ENCODE measurements at places on chromosomes 13 and 19.

- no peak for DNase-seq
These were observed 52.6 kb downstream of the ALOX5AP start for GRCh38 chr13:30787738-30788525.

GRCh38 chr13:43132911-43133310, 109.5 kb downstream of the DNAJC15 start:
- no peak for DNase-seq

DNA sequence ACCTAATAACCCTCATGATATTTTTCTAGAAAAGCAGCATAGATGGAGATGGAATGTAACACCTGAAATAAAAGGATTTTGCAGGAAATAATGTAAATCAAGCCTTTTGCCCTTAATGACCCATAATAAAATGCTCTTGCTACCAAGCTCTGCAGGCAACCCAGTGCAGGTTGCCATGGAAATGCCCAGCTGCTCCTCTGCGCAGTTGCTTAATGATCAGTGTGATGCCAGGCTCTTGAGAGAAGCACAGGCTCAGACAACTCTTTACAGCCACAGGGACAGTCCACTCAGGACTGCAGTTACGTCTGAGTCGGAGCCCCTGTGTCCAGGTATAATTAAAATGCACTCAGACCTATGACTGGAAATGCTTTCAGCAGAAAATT, 165.5 kb downstream of the LACC1 start:
- DNase-seq: no peak

DNA sequence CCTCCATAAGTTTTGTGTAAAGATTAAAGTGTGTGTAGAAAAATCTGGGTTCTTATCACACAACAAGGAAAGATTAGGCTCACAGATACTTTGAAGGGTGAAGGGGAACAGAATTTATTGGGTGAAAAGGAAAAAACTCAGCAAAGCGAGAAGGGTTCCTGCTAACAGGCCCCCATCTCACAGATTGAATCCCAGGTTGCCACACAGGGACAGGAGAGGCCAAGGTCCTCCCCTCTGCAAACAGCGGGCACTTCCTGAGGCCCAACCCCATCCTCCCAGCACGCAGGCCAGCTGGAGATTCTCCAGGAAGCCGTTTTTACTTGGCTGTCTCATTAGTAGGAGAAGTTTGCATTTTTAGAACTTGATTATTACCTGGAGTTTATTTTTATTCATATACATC, 15.2 kb upstream of the ERCC5 start:
- DNase-seq: no peak

- no peak for DNase-seq
These were observed 1.5 kb downstream of the ERCC2 start for GRCh38 chr19:45368737-45369340.

DNA sequence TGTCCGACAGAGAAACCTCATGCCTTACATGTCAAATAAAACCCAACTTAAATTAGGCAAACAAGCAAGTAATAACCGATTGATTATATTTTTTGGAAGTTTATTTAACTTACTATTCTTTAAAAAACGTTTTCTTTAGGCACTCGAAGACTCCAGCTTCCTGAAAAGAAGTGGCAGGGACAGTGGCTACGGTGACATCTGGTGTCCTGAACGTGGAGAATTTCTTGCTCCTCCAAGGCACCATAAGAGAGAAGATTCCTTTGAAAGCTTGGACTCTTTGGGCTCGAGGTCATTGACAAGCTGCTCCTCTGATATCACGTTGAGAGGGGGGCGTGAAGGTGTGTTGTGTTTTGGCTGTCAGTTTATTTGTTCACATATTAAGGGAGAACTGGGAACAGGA, 164.4 kb downstream of the LMO7 start:
- no peak for DNase-seq

GRCh38 chr13:50676602-50677001, 166.9 kb downstream of the DLEU7 start:
- DNase-seq: no peak

- DNase-seq: no peak
These were observed 7.4 kb downstream of the C19orf25 start for GRCh38 chr19:1471515-1472160.

GRCh38 chr13:96112936-96113335, 23.0 kb downstream of the HS6ST3 start:
- DNase-seq: no peak

DNA sequence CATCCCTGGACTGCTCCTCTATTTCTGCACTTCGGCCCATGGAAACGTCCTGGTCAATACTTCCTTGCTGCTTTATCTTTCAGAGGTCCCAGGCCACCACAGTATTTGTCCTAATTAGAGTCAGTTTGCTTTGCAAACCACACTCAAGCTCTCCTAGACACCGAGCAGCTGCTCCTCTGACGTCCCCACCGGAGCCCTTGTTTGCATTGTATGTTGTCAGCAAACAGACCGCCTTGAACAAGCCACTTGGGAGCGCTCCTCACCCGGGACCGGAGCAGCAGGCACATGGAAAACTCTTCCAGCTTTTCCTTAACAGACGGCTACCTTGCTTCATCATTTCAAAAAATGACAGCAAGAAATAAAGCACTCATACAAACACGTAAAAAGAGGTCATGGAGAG, 51.5 kb upstream of the GTF3A start:
- DNase-seq: no peak

DNA sequence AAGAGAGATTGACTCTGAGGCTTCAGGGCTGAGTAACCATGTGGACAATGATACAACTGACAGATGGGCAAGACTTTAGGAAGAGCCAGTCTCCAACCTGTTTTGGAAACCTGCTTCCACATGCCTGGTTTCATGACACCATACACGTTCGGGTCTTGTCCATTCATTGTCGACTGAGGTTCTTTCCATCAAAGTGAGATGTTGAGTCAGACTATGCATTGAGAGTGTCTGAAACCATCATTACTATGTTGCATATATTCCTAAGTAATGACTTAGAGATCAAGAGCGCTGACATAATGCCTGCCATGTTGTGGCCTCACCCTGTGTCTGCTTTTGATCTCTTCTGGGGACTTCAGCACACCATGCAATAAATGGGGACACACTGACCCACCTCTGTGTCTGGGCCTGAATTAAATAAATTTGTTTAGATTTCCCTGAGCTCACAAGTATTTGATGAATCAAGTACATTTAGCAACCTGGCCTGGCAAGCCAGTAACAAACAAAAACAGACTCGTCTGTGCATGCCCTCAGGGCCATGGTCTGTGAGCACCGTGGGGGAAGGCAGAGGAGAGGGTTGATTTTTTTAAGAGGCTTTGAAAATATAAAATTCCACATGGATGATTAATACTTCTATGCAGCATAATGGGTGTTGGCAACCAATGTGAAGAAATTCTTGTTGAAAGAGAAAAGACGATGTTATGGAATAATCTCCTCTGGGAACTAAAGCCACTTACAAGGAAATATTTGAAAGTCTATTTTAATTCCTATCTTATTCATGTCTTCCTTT, 49.9 kb upstream of the UBAC2 start:
- no peak for DNase-seq

GRCh38 chr19:53772943-53773342, 51.2 kb downstream of the NLRP12 start:
- no peak for DNase-seq

GRCh38 chr13:97076898-97077297, 82.6 kb upstream of the OXGR1 start:
- DNase-seq: no peak

GRCh38 chr13:106318941-106319411, 216.5 kb downstream of the EFNB2 start:
- DNase-seq: no peak

DNA sequence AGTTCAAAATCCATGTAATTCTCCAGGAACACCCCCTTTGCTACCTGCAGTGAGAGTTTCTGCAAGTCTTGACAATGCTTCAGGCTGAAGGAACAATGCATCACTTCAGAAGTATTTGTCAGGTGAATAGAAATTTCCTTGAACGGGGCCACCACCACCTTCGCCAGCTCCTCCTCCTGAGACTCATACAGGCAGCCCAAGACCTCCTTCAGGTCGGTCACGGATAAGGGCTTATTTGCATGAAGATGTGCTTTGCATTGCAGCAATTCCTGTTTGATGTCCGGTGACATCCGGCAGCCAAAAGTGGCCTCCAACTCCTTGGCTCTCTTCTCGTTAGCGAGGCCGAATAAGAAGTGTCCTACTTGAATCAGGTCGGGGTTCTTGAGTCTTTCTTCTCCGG, 8.4 kb downstream of the NLRP7 start:
- DNase-seq: no peak

GRCh38 chr13:113928685-113929627, 44.9 kb downstream of the C13orf46 start:
- DNase-seq: peak; percentile 82

- DNase-seq: no peak
These were observed 43.2 kb downstream of the N4BP2L1 start for GRCh38 chr13:32384702-32385101.

GRCh38 chr19:15091918-15092753, 10.1 kb downstream of the OR1I1 start:
- no peak for DNase-seq

DNA sequence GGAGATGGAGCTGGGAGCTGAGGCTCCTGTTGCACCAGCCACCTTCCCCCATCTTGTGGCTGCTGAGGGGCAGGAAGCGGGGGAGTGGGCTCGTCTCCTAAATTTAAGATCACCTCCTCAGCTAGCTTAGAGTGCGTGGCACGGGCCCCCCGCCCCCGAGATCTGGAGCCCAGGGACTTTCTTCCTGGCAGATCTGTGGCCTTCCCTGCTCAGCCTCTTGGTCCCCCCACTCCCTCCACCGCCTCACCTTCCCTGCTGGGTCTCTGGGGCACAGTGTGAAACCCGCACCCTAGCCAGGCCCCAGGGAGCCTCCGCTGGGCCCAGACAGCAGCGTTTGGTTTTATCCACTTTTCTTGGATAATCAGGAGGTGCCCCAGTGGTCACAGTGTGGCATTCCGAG, 35.9 kb downstream of the MAU2 start:
- DNase-seq: no peak

DNA sequence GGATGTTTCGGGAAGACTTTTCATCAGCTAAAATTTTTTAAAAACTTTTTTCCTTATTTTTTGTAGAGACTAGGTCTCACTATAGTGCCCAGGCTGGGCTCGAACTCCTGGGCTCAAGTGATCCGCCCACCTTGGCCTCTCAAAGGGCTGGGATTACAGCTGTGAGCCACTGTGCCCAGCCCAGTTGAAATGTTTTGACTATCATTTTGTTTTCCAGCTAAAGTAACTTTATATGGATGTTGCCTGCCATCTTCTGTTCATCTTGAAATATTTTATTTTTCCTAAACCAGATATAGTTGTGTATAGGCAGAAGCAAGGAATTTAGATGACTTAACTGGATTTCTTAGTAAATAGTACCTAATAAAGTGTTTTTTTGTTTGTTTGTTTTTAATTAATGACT, 7.0 kb downstream of the CAB39L start:
- DNase-seq: peak; percentile 76

- no peak for DNase-seq
These were observed 28.7 kb downstream of the CAPN12 start for GRCh38 chr19:38715555-38715954.

GRCh38 chr19:6481541-6482342, at the start of gene DENND1C:
DENND1C (minus strand) TSS chr19:6481787; CDS start chr19:6481695, 92 bp downstream.
- no peak for DNase-seq

GRCh38 chr13:50387051-50387581, 371.9 kb downstream of the KCNRG start:
- DNase-seq: peak; percentile 20

DNA sequence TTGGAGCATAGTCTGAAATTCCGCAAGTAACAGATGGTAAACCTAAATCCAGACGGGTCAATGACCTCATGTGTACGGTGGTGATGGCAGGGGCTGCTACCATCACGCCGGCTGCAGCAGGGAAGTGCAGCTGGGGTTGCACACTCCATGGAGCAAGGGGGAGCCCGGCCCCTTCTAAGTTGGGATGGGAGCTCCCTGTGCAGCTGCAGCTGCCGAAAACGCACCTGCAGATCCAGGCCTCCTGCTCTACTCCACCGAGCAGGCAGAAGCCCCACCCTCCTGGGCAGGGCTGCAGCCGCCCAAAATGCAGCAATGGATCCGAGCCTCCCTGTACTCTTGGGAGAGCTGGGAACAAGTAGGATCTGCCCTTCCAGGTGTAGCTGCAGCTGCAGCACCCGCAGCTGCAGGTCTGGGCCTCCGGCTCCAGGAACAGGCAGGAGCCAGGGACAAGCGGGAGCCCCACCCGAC, 25.5 kb downstream of the KBTBD6 start:
- no peak for DNase-seq

DNA sequence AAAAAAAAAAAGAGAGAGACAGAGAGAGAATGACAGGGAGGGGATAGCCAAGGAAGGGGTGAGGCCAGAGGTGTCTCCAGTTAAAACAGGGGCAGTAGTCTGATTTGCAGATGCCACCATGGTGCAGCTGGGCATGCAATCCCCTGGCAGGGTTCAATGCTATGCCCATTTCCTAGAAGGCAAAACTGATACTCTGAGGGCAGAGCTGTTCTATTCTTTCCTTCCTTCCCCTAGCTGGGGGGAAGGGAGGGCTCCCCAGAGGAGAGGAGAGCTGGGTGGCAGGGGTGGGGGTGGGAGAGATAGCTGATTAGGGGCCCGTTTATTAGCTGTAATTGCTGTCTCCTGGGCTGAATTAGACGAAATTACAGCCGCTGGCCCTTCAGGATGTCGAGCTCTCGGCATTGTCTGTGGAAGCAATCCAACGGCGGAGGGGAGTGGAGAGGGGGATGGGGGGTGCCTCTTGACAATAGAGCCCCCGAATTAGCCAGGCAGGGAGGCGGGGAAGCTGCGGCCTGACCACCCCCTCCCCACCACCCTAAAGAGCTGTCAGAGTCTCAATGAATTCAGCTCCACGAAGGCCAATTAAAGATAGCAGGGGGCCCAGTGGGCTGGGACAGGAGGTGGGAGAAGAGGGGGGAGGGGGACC, 14.4 kb upstream of the DPP9 start:
- no peak for DNase-seq

- DNase-seq: no peak
These were observed 45.2 kb downstream of the GPR180 start for GRCh38 chr13:94646904-94647303.

DNA sequence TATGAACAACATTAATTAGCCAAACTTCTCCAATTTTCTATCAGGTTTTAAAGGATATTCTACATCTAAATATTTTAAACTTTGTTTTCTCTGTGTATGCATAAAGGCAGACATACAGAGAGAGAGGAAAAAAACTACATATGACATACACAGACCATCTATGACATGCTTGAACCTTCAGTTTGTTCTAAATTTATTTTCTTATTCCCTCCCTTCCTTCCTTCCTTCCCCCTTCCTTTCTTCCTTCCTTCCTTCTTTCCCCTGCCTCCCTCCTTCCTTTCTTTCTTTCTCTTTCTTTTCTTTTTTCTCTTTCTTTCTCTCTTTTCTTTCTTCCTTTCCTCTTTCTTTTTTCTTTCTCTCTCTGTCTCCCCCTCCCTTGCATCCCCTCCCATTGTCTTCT, 35.8 kb upstream of the CD70 start:
- DNase-seq: no peak

- DNase-seq: no peak
These were observed 464.1 kb downstream of the KLF5 start for GRCh38 chr13:73522937-73523336.

- no peak for DNase-seq
These were observed 406.9 kb downstream of the LIG4 start for GRCh38 chr13:107808389-107808788.

DNA sequence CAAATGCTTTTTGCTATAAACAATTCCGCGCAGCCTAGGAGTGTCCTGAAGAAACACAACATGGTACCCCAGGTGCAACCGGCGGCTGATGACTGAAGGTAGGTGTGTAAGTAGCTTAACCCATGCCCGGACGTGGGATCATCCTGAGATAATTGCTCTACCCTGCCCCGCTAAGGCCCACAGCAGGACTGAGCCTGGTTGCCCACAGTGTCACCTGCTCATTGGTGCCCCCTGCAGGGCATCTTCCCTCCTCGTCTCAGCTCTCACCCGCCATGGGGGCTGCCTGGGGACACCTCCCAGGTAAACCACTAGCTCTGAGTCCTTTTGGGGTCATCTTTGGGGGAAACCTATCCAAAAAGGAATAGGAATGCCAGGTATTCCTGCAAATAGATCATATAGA, 22.3 kb downstream of the TMEM161A start:
- no peak for DNase-seq
